Hepatic stellate cell (primary cell): ENCODE measurements at places on chromosomes 16 and 17.

GRCh38 chr17:81976332-81977210 is 858 bp upstream of the ASPSCR1 start:
- no peak for DNase-seq

DNA sequence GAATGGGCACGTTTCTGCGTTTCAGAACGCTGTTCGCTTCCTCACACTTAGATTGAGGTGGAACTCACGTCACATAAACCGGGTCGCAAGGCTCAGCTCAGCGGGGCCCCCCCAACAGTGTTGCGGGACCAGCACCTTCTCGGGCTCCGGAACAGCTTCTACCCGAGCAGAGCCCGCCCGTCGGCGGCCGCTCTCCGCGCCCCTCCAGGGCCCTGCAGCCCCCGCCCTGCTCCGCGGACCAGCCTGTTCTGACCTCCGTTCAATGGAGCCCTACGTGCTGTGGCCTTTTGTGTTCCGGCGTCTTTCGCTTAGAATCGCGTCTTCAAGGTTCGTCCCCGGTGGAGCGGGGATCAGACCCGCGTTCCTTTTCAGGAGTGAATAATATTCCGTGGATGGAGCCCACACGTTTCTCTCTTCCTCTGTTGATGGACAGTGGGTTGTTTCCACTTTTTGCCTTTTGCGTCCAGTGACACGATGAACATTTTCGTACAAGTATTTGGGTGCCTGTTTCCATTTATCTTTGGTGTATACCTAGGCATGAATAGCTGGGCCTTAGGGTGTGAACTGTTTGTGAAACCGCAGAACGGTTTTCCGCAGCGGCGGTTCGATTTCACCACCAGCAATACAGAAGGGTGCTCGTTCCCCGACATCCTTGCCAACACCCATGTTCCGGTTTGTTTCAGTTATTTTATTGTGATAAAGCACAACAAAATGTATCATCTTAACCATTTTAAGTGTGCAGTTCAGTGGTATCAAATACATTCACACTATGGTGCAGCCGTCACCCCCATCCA is 2.3 kb upstream of the SLC22A31 start:
- no peak for DNase-seq

DNA sequence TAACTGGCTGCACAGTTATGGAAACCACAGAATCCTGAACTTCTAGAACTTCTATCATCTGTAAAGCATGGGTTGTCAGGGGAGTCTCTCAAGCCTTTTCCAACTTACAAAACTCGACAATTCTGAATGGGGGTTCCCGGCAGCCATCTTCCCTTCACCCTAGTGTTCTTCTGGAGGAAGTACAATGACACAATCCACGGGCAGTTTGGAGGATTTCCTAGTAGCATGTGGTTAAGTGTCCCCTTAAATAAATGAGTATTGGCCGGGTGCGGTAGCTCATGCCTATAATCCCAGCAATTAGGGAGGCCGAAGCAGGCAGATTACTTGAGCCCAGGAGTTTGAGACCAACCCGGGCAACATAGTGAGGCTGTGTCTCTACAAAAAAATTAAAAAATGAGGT is 2.1 kb downstream of the SLC16A6 start:
- DNase-seq = no peak

- DNase-seq = no peak
Measured at GRCh38 chr17:79891113-79891730, 52.0 kb upstream of the CBX4 start.

DNA sequence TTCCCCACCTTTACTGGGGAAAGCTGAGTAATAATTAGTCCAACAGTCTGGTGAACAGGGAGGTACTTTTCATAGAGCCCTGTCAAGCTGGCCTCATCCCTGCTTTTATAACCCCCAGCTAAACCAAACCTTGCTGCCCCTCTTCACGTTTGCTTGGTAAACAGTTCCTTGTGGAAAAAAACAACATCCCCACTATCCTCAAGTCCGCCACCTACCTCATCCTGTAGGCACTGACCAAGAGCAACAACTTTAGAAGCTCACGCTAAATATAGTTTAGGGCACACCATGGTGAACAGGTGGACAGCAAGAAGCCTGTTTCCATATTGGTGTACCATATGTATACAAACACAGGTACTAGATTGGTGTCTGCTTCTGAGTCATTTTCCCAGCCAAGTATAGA is 16.5 kb downstream of the NFE2L1 start:
- no peak for DNase-seq
